ENCODE measurements at places on chromosomes 7 and 10.

DNA sequence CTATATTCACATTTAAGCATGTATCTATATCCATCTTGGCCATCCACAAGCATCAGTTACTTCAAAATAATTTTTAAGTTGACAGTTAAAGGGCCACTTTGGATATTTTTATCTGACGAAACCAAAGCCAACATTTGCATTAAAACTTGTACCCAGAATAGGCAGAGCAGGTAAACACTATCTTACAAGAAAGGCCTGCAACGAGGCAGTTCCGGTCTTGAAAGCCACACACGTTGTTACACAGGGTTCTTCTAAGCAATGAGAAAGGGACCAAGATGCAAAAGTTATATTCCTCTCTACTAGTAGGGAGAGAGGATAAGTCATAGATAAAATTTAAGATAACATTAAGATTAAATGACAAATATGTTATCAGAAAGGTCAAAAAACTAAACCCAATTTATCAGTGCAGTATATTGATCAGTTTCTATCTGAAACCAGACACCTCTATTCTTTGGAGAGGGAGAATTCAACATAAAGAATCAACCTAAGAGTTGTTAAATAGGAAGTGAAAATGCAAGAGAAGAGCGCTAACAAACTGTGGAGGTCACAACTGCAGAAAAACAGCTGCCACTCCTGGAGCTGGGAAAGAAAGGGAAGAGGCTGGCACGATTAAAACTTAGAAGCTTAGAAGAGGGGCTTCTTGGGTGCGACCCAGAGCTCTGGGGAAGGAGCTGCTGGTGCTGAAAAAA lies 701.3 kb downstream of the TNS3 start:
- no peak for DNase-seq

- no peak for DNase-seq
These were observed 526.9 kb downstream of the KCNMA1 start for GRCh38 chr10:77110757-77111156.

GRCh38 chr10:130369645-130370381 lies 233.6 kb downstream of the GLRX3 start:
- DNase-seq, result no peak

DNA sequence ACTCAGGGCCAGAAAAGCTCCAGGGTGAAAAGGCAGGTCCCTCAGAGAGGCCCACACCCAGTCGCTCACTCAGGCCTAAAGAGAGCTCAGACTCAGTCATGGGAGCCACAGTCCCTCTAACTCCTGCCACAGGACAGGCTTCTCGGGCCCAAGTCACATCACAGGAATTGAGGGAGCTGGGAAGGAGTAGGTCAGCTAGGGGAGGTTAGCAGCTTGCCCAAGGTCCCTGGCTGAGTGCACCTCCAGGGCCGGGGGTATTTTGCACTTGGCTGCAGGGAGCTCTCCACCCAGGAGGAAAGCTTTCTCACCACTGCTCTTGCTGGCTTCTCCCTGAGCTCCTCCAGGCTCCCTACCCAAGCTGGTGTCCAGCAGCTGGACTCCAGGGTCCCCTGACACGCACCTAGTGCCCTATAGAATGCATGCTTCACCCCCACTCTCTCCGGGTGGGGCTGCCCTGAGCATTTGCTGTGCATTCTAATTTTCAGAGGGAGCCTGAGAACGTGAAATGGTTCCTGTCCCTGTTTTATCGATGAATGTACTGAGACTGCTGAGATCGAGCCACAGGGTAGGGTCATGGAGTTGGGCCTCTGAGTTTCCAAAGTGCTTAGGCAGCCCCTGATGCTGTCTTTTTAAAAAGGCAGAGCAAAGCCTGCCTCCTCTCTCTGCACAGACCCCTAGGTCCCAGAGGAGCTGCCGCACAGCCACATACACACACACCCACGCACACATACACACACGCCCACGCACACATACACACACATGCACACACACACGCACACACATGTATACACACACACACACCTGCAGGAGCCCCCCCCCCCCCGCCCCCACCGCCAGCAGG lies 37.9 kb upstream of the RET start:
- no peak for DNase-seq

DNA sequence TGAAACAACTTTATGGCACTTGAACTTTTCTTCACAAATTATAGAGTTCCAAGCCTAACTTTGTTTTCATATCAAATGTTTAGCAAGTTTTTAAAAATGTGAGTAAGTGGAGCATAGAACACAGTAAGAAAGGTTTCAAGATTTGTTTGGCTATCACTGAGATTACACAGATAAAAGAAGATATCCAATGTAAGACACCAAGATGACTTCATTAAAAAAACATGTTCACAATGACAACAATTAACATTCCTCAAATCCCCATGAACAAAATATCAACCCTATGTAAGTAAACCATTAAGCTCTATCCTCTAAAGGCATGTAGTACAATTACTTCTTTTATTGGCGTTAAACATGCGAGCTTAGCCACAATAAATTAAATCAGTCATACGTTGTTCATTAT lies 129.7 kb downstream of the RELN start:
- no peak for DNase-seq

Measured in NCI-H460 (cell line).